Activated CD4-positive, alpha-beta T cell treated with anti-CD3 and anti-CD28 coated beads, Interleukin-2, amount 50 U/mL, for 16 hours (primary cell): ENCODE measurements at places on chromosomes 7 and 10.

GRCh38 chr10:29005988-29006387, 282.9 kb upstream of the LYZL1 start:
- DNase-seq: no peak

DNA sequence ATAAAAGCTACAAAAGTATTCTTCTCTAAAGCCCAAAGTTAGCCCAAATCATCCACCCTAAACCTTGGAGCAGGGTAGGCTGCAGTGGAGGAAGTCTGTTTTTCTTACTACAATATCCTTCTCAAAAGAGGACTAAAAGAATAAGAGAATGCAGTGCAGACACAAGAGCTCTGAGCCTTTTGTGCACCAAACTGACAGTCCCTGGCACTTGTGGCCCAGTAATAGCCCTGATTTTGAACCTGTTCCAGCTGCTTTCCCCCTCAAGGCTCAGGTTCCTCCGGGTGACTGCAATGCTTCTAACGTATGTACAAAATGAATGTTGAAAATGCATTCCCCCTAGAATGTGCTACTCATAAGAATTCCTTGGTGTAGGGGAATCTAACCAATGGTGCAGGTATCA, 154.4 kb downstream of the JAZF1 start:
- DNase-seq: no peak

DNA sequence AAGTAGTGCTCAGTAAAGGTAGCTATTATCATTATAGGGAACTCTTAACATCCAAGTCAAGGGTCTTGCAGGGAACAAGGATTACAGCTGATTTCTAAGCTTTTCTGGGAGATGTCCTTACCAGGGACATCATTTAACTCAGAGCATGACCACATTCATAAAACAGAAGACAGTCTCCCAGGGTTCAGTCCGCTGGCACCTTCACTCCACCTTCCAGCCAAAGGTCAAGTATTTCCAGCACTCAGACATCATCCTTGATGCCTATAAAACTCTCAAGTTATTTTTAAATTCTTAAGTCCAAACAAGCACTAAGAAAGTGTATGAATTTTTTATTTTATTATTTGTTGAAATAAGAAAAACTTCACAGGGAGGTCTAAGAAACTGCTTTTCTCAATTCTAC, 119.7 kb upstream of the KMT2E start:
- no peak for DNase-seq

- no peak for DNase-seq
Observed at GRCh38 chr10:68074031-68074774, 880 bp downstream of the HERC4 start.

DNA sequence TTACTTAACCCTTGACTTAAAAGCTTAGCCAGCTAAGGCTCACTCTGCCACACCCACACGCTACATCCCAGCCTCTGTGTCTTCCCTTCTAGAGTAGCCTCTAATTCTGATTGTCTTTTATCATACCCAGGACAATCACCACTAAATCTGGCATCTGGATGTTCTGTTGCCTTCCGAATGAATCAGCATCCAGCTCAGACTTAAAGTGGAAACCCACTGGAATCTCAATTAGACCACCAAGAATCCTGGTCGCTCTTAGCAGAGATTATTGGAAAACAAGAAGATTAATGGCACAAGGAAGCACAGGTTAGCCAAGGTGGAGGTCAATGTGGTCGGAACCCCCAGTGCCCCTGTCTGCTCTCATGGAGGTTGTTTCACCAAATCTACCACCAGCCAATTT, 404.2 kb upstream of the FOXK1 start:
- DNase-seq: no peak

DNA sequence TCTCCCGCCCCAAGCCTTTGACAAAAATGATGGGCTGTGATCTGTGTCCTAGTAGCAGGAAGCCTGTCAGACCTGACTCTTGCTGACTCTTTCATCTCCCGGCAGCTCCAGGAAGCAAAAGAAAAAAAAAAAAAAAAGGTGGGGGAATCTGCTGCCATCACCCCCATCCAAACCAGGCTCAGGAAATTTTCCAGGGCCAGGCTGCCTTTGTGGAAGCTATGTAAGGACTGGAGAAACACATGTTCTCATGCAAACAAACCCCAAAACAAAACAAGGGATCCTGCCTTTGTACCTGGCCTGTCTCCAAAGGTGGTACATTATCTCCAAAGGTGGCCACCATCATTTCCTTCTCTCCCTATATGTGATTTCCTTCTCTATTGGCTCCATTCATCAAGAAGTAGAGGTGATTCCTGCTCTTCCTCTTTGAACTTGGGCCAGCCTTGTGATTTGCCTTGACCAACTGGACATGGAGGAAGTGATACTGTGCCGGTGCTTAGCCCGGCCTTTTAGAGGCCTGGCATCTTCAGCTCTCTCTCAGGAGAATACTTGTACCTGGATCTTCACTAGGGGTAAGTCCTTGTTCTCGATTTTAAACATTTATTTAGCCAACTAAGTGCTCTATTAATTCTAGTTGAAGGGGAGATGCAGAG, 192.2 kb upstream of the SVIL start:
- no peak for DNase-seq

DNA sequence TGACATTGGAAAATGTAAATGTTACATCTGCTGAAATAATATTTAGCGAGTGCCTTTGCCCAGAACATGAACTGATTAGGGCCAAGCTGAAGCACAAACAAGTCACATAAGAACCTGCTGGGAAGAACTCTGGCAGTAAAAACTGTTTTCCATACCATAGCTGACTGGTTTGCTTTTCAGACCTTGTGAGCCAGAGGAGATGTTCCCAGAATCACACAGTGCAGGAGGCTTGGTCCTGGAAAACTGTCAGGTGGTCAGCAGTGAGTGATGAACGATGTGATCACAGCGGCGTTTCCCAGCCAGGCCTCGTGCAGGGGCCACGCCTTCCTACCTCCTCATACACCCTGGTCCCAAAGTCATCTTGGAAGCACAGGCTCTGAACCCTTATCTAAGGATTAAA, 164.2 kb upstream of the EEPD1 start:
- DNase-seq: no peak

GRCh38 chr7:97506728-97507127, 225.2 kb upstream of the TAC1 start:
- no peak for DNase-seq

DNA sequence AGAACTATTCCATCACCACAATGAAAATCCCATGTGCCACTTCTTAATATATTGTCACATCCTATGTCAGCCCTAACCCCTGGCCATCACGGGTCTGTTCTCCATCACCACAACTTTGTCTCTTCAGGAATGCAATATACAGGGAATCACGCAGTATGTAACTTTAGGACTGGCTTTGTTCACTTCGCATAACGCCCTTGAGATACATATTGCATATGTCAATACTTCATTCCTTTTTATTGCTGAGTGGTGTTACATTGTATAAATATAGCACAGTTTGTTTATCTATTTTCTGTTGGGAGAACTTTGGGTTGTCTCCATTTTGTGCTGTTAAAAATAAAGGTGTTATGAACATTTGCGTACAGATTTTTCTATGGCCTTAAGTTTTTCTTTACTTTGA, 195.4 kb upstream of the ZMIZ1 start:
- no peak for DNase-seq

GRCh38 chr10:70587045-70587658, 15.4 kb downstream of the PRF1 start:
- DNase-seq: peak; percentile 63

DNA sequence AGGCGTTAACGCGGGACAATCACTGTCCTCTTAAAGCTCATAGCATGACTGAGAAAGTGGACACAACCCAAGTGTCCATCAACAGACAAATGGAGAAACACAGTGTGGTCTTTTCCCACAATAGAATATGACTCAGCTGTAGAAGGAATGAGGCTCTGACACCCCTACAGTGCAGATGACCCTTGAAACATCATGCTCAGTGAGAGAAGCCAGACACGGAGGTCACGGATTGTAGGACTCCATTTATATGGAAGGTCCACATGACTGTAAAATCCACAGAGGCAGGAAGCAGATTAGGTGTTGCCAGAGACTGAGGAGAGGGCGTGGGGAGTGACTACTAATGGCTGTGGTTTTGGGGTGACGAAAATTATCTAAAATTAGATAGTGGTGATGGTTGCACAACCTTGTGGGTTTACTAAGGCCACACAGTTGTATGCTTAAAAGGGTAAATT, 6.1 kb upstream of the NCAPG2 start:
- DNase-seq: no peak

GRCh38 chr7:46864716-46865115, 717.2 kb downstream of the TNS3 start:
- no peak for DNase-seq

DNA sequence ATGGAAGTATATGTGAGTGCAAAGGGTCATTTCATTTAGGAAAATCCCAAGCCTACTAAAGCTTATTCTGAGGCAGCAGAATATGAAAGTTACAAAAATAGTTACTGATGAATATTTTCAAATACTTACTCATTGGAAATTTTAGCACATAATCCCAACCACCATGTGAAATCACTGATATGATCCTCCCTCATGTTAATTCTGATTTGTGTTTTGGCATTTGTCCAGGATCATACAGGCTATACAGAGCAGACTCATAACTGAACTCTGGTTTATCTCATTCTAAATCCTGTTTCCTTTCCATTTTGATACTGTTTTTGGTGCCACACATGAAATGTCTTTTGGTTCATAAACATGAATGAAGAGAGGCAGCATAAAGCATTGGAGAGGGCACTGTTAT, 3.4 kb upstream of the FAM24B start:
- DNase-seq: peak; percentile 33

- DNase-seq: no peak
Observed at GRCh38 chr7:99618726-99619125, 2.0 kb downstream of the ZSCAN25 start.

DNA sequence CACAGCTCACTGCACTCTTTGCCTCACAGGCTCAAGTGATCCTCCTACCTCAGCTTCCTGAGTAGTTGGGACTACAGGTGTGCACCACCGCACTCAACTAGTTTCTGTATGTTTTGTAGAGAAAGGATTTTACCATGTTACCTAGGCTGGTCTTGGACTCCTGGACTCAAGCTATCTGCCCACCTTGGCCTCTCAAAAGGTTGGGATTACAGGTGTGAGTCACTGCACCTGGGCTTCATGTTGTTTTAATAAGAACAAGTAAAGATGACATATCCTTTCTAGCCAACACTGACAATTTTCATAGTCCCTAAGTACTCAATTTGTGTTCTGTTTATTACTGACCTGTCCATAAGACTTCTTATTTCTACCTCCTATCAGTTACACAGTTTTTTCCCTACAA, 16.8 kb downstream of the SEMA3C start:
- no peak for DNase-seq

GRCh38 chr7:31835471-31835870, 148.5 kb downstream of the PPP1R17 start:
- DNase-seq: no peak

DNA sequence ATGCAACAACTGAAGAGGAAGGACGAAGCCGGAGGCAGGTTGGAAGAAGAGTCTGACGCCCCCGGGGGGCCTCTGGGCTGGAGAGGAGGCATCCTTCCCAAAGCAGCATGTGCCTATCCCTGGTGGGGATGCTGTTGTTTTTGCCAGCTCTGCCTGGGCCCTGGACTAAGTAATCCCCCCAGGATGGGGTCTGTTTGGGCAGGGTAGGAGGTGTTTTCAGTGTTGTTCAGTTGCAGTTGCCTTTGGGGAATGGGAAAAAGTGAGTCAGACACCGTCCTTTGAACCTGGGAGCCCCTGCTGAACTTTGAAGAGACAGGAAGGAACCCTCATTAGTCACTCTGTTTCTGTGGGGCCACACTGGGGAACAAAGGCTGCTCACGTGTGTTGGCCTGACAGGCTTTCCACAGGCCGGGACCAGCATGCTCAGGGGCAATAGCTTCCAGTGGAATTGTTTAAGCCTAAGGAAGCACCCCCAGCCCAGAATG, 35.2 kb upstream of the GDF10 start:
- peak; percentile 44 for DNase-seq

DNA sequence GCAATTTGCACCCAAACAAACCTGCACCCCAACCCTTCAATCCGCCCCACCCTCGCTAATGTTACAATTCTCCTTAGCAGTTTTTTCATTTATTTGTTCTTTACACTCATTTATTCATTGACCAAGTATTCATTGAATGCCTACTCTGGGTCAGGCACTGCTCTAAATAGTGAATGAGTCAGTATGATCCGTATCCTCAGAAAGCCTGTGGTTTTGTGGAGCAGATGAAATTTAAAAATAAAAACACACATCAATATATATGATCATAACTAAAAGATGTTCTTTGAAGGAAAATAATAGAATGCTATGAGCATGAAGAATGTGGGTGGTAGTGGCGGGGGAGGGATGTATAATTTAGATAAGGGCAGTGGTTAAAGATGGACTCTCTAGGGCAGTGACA, 13.3 kb downstream of the IFIT5 start:
- DNase-seq: no peak

- no peak for DNase-seq
Observed at GRCh38 chr7:31890766-31891165, 179.4 kb downstream of the PDE1C start.

DNA sequence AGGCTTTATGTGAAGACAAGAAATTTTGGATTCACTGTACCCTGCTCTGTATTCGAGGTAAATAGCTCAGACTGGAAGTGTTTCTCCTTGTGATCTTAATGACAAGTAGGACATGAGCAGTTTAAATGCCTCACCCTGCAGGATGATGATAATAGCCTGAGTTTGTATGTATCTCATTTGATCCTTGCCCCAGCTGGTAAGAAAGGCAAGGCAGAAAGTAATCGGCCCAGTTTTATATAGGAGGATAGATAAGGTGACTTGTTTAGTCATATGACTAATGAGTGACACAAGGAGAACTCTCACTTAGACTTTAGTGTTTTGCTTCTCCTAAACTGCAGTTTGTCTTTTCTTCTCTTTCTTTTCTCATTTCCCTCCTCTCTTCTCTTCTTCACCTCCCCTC, 372.6 kb downstream of the PHF14 start:
- DNase-seq: no peak

DNA sequence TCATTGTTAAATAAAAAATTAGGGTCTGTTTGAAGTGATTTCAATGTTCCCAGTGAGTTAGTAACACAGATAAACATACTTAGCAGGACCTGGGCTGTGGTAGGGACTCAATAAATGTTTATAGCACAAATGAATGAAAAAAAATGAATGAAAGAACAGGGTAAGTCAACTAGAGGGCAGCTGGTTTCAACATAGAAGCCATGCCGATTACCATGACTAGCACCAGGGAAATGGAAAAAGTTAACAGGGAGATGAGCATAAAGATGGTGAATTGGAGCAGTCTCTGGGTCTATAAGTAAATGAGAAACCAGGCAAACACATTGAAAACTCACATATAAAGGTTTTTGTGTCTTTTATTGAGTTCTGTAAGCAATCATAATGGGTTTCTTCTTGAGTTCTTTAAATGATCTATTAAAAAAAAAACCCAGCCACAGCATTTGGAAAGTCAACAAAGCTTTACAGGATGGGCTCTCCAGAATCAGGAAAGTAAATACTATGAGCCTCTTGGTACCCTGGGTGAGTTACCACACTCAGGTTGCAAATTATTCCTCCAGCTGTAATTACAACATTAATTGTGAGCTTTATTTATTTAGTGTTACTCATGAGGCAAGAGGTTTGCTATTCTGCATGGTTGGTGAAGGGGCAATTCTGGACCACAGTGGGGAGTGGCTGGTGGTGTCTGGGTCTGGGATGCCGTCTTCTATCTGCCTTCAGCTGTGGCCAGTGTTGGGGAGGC, 46.1 kb upstream of the MTPN start:
- no peak for DNase-seq

- DNase-seq: no peak
Observed at GRCh38 chr10:96608805-96609204, 22.0 kb upstream of the TM9SF3 start.

- no peak for DNase-seq
Observed at GRCh38 chr7:153934629-153935028, 117.6 kb upstream of the DPP6 start.
